ENCODE measurements at places on chromosomes 3 and 15.

GRCh38 chr15:47614360-47615011 lies 102.8 kb upstream of the SEMA6D start:
- DNase-seq: no peak

- DNase-seq: no peak
These were observed 3.6 kb downstream of the BCL6 start for GRCh38 chr3:187741403-187742350.

GRCh38 chr3:71649757-71650156 lies 66.2 kb upstream of the FOXP1 start:
- DNase-seq: no peak

GRCh38 chr3:190105876-190106275 lies 14.8 kb downstream of the P3H2 start:
- DNase-seq: no peak

DNA sequence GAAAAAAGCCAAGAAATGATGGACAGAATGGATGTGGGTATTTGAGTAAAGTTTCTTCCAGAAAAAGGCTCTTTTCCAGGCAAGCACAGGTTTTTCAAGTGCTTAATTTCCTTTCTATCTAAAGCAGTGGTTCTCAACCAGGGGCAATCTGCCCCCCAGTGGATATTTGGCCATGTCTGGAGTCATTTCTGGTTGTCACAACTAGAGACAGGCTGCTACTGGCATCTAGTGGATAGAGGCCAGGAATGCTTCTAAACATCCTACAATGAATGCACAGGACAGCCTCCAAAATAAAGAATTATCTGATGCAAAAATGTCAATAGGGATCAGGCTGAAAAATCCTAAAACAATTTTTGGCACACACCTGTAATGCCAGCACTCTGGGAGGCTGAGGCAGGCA lies 23.9 kb downstream of the SEC22C start:
- no peak for DNase-seq

- peak; percentile 48 for DNase-seq
These were observed 1.0 kb upstream of the IGF2BP2 start for GRCh38 chr3:185825639-185826481.

Data from hepatic stellate cell (primary cell).